Activated naive CD4-positive, alpha-beta T cell treated with anti-CD3 and anti-CD28 coated beads, Interleukin-2, amount 50 U/mL, for 72 hours (primary cell): ENCODE measurements at places on chromosomes 5 and 9. TPM values are rescaled to one million over a fixed set of nuclear protein-coding genes. Genes with fewer than 3 reads are reported as not detected.

Gene GALNT10
- 66.2 TPM for total RNA-seq

Gene PDE8B
- not detected for total RNA-seq

Gene ZFP37
- 1.9 TPM for total RNA-seq

Gene ENTPD2
- total RNA-seq = 0.27 TPM

Gene GABBR2
- total RNA-seq = not detected

Gene PCDHGC5
- not detected for total RNA-seq

Gene NPR3
- 0.16 TPM for total RNA-seq

Gene TRPM3
- total RNA-seq = 0.02 TPM

GRCh38 chr5:135567661-135568060 lies 11.1 kb downstream of the CXCL14 start:
- DNase-seq = no peak

- no peak for DNase-seq
Observed at GRCh38 chr9:77933976-77934375, 97.6 kb downstream of the GNAQ start.

- no peak for DNase-seq
Observed at GRCh38 chr9:99037769-99038483, 67.0 kb upstream of the TGFBR1 start.

- no peak for DNase-seq
Observed at GRCh38 chr5:69449511-69449910, 34.6 kb downstream of the MARVELD2 start.

- no peak for DNase-seq
Observed at GRCh38 chr5:34657988-34658387, 1.9 kb downstream of the RAI14 start.

DNA sequence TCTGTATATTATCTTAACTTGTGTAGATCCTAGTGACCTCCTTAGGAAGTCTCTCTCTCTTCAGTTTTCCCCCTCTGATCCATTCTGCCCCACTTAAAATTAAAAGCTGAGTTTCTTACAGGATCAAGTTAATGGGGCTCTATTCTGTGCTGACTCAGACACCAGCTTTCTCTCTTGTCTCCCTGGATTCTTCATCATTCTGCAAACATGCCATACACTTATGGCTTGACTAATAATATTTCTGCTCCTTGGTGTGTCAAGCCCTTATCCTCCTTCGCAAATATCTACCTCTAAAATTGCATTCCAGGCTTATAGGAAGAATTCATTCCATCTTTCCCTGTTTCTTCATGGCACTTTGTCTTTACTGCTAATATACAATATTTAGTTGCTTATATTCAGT lies 18.1 kb downstream of the LRRC70 start:
- DNase-seq = no peak

DNA sequence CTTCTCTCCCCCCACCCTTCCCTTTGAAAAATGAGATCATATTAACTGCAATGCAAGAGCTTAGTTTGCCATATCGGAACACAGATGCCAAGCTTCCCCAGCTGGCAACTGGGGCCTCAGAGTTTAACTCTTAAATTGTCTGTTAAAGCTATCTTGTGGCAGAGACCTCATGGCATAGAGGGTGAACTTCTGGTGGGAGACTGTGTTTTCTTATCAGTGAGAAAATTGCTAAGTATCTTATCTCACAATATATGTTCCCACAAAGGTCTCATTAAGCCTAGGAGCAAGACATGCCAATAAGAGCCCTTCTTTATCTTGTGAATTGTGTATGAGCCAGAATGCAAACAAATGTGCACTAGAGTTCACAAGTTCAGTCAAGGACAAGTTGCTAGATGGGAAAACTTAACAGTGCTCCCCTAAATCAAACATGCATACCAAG lies 12.3 kb downstream of the NFIB start:
- no peak for DNase-seq

- DNase-seq = no peak
Observed at GRCh38 chr5:88388476-88389337, 120.1 kb upstream of the TMEM161B start.

DNA sequence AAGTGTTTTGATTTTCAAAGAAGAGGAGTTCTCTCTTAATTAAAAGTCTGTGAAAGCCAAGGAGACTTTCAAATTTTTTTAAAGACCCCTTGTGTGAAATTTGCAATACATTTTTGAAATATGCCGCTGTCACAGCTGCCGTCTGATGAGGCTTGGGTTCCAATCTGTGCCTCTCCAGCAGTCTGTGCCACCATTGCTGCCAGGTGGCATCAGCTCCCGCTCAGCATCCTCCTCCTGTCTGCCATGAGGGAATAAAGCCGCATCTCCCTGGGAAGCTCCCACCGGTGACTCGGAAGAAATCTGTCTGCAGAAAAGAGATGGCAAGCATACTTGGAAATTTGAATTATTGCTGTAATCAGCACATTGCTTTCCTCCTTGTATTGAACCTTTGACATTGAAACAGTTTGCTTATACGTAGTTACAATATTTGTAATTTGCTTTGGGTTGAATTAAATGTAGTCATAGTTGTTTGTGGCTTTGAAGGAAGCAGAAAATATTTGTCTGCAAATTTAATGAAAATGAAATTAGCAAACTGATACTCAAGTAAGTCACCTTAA lies 145.7 kb upstream of the SNX2 start:
- DNase-seq = no peak

- no peak for DNase-seq
Observed at GRCh38 chr9:18666348-18666747, 192.4 kb downstream of the ADAMTSL1 start.

GRCh38 chr9:128094166-128094949 lies 26.3 kb downstream of the SLC25A25 start:
- peak; percentile 77 for DNase-seq

GRCh38 chr9:99259231-99259918 lies 37.3 kb downstream of the SEC61B start:
- DNase-seq = no peak

DNA sequence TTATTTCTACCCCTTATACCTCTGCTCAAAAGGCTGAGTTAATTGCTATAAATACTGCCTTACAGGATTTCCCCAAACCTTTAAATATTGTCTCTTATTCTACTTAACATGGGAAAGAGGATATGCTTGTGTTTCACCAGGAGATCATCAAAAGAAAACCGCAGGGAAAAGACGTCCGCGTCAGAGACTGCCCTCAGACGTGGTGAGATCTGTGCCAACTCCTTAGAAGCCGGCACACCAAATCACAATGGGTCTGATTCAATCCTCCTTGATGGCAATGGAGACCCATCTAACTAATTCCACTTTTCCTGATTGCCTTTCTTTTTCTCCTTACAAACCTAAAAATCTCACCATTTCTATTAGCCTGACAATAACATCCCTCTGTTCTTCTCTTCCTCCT lies 55.0 kb downstream of the SH3PXD2B start:
- DNase-seq = no peak

DNA sequence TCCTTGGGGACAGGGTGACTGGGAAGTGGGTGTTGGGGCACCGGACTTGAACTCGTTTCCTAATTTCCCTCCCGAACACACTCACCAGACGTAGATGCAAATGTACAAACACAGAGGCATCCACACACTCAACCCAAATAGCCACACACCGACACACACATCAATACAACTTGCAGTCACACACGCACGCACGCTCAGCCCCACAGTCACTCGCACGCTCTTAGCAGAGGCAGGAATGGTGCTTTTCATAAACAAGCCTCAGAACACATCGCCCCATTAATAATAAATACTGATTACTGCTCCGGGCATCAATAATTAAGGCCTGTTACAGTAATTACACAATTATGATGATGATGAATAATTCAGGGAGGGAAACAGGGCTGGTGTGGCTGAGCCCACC lies 5.7 kb downstream of the BARHL1 start:
- DNase-seq = no peak

- DNase-seq = no peak
Observed at GRCh38 chr9:11962327-11962726, 730.9 kb upstream of the TYRP1 start.

GRCh38 chr5:130712324-130712723 lies 452.7 kb downstream of the HINT1 start:
- DNase-seq = no peak

GRCh38 chr9:69548681-69549080 lies 123.5 kb downstream of the APBA1 start:
- no peak for DNase-seq

DNA sequence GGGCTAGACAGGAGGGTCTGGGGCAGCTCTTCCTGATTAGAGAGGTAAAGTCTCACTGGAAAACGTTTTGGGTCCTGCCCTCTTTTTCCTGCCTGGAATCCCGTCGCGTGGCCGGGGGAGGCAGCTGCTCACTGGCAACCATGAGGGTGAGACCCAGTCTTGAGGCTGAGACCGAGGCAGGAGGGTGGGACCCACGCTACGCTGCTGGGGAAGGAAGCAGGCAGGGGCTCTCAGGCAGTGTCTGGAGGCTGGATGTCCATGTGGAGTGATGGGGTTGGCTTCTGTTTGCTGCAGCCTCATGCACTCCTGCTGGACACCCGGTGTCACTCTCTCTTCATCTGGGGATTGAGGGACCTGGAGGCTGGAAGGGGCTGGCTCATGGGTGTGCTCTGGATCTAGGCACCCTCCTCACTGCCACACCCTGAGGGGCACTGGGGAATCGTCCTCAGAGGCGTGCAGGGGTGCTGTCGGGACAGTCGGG lies 11.3 kb upstream of the SLC2A6 start:
- DNase-seq = no peak

- DNase-seq = no peak
Observed at GRCh38 chr5:77892061-77893010, 116.2 kb upstream of the TBCA start.

DNA sequence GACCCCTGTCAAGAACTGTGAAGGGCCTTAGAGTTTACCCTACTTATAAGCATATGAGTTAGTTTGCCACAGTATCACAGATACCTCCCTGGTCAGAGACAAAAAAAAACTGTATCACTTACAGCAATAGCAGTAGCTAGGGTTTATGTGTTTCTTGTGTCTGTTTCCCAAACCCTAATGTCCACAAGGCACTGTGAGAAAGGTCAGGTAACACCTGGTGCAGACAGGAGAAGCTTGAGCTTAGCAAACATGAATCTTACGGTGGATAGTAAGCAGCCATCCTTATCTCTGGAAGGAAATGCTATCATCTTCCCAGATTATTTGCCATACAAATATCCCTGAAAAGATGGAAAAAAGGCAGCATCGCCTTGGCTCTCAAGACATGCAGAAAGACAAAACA lies 208.5 kb upstream of the KCNN2 start:
- no peak for DNase-seq
